ENCODE measurements at places on chromosomes 5 and 9.

DNA sequence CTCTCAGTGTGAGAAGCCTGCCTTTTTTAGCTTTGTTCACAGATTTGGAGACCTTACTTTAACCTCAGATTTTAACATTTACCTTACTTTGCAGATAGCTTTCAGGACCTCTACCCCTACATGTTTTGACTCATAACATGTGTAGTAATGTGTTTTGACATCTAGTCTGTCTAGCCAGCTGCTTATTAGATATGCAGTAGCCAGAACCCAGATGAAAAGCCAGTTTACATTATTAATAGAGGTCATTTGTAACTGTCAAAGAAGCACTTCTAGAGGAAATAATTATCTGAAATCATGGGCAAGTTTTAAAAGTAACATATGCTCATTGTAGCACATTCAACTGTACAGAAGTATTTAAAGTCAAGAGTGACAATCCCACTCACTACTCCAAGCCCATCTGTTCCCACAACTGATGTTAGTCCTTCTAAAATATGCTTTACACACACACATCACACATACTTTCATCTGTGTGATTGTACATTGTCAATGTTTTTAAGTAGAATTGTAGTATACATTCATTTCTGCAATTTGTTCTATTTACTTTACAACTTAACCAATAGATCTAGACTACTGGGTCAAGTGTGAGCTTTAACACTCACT is 71.8 kb upstream of the NIPAL4 start:
- no peak for DNase-seq

GRCh38 chr9:134852906-134853654 is 27.5 kb upstream of the FCN2 start:
- no peak for DNase-seq

- no peak for DNase-seq
These were observed 67.7 kb downstream of the TENT4A start for GRCh38 chr5:6780802-6781391.

DNA sequence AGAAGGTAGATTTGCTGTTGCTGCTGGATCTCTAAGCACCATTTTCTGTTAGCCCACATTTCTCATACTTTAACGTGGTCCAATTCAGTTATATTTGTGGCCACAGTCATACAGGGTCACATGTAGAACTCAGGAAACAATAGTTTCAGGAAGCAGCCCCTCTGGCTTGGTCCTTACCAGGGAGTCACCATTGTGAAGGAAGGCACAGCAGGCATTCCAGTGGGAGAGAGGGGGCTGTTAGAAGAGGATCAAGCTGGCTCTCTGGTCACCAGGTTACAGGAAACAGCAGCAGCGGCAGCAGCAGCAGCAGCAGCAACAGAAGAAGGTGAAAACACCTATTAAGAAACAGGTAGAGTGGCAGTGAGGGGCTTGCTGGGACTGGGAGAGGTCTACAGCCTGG is 14.5 kb downstream of the C9orf43 start:
- DNase-seq, result no peak

DNA sequence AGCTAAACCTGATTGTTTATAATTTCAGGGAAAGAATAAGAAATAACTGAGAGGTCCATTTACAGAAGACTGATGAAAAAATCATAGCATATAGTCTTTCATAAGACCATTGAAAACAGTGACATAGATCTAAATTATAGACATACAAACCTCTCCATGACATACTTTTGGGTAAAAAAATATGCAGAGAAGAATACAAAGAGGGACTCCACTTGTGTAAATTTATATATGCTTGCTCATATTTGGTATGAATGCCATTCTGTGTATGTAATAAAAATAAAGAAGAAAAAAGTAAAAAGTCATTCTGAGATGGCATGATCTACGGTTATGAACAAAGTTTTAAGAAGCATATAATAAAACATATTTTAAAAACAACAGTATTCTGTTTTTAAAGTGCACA is 310.7 kb downstream of the ASTN2 start:
- no peak for DNase-seq

GRCh38 chr5:126253406-126253805 is 169.8 kb upstream of the GRAMD2B start:
- no peak for DNase-seq

GRCh38 chr5:116492776-116493175 is 81.8 kb downstream of the SEMA6A start:
- DNase-seq, result no peak

DNA sequence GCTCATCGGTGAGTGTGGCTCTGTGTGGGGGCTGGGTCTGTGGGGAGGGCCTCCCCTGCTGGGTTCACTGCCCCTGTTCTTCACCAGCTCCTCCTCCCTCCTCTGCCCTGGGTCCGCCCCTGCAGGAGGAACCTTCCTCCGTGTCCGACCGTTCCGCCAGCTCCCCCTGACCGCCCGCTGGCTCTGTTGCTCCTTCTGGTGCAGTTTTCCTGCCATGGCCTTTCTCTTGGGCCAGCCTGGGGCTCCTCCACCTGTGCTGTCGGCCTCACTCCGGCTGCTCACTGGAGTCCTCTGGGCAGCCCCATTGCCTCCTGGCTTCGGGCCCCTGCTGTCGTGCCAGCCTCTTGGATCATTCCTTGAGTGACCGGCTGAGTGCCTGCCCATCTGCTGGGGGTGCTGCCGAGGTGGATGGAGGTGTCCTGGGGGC is 12.3 kb downstream of the RNU6ATAC start:
- DNase-seq, result no peak

- DNase-seq, result no peak
These were observed 478.5 kb downstream of the PTPRD start for GRCh38 chr9:10134266-10134665.
